Cortex of kidney (tissue), 1 donor: ENCODE measurements at places on chromosomes 3 and 15.

DNA sequence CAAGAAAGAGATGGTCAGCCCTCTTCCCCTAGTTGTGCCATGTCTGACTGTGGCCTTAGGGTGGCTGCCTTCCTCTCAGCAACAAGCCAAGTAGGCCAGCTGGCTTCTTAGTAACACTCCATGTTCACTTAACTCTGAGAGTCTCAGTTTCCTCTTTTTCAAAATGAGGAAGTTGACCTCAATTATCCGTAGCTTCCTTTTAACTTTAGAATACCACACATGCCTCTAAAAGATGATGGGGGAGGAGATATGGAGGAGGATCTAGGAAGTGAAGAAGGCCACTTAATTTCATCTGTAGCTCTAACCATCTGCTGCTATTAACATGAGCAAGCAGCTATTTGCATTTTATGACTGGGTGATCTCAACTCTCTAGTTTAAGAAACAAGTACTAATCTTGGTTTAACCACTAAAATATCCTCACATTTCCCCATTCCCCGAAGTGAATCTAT lies 32.9 kb downstream of the CD200R1L start:
- DNase-seq: no peak

DNA sequence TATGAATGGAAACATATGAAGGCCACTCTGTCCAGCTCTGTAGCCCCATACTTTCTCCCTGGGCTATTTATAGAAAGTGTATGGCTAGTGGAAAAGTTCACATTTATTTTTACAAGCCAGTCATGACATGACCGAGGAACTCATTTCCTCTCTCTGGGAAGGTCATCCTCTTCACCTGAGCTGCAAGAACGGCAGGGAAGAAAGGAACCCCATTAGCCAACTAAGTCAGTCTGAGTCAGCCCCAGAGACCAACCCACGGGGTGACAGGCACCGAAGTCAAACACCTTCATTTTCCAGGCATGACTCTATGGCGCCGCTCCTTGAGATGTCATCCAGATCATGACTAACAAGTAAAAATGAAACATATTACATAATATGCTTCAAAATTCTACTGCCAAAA lies 4.8 kb downstream of the PAQR9 start:
- DNase-seq: no peak

DNA sequence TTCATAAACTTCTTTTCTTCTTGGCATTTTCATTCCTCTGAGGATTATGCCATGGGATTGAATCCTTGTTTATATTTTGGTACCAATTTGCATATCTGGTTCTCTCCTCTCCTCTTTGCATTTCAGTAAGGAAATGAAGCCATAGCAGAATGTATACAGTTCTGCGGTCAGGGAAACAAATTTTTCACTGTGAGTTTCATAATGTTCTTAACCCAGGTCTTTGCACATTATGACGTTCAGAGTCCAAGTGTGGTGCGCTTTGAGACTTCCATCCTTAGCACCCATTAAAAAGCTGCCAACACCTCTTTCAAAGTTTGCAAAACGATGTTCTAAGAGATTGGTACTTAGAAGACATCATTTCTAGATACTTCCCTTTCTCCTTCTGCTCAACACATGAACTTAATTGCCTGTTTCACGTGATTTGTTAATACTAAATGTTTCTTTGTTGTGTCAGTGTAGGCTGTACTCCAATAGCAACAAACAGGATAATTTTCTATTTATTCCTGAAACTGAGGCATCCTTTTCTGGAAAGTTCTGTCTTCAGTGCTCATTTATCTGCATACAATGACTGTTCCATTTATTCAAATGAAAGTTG lies 953.1 kb upstream of the NR2F2 start:
- no peak for DNase-seq

DNA sequence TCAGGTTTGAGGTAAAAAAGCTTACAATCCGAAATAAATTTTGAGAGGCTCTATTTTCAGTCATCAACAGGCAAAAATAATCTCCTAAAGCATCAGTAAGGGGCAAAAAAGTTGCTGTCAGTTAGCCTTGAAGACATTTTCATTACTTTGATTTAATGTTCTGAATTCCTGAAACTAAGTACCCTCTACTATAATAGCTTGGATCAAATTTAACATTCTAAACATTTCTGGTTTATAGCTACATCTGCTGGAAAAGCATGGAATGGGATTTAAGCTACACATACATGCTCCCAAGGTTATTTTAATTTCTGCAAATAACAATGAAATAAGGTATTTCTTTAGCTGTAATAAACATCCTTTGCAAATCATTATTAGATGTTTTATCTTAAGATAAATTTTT lies 245.4 kb downstream of the ULK4 start:
- DNase-seq: no peak
